ENCODE measurements at places on chromosomes 2 and 18.

DNA sequence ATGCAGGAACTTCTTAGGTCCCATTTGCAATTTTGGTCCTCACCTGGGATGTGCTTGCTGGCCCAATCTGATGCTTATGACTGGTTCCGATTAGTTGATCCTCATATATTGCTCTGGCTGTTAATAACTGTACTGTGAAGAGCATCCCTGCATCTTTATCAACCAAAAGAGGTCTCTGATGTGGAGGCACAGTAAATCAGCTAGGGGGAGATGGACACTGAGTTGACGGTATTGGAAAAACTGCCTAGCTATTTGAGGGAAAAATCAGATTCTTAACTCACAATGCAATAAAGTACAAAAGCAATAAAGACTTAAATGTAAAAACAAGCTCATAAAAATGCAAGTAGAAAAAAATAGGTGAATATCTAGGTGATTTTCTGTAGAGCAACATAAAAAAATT lies 188.0 kb upstream of the TCF4 start:
- no peak for DNase-seq

DNA sequence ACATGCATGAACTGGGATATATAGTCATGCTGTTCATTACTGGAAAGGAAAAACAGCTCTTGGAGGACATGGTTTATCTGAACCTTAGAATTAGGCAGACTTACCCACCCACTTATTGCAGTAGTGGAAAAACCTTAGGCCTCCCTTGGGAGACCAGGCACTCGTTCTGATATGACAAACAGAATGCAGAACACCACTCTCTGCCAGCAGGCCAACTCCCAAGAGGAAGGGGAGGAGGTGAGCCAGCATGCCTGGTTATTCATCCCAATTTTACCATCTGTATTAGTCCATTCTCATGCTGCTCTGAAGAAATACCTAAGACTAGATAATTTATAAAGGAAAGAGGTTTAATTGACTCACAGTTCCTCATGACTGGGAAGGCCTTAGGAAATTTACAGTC lies 17.5 kb downstream of the C18orf63 start:
- no peak for DNase-seq

DNA sequence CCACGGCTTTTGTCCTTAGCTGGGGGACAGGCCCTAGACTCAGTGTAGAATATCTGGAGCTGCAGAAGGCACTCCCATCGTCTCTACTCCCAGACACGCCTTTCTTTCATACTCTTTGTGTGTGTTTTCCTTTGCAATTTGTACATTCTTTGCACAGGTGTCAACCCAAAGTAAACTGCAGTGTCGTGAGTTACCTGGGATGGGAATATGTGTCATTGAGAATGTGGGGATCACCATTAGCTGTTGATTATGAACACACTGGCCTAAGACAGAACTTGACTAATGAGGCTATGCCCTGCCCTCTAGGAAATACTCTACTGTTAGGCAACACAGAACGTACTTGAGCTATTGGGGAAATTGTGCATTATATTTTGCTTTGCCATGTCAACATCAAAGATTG lies 233.3 kb downstream of the SETBP1 start:
- DNase-seq = no peak

DNA sequence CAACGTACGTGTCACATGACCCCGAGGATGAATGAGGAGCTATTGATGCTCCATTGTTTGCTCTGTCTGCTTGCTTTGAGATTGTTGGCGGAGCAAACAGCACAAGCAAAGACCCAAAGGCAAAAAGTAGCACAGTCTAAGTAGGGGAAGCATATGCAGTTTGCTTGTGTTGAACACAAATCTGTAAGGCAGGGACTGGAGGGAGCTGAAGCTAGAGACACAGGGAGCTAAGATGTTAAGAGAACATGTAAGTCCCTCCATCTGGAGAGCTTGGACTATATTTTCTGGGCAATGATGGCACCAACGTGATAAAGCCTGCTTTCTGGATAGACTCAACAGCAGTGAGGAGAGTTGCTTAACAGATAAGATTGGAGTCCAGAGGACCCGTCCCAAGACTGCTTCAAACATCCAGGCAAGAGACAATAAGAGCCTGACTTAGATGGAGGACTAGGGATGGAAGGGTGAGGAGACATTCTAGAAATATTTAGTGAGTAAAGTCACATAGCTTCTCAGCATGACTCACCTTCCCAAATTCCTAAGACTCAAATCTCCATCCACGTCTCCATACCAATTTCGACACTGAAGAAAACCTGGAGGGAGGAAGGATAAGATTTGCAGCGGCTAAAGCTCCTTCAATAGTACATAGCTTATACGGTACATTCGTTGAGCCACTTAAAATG lies 88.1 kb upstream of the KLF7 start:
- DNase-seq = peak; percentile 84

GRCh38 chr2:201353116-201353515 lies 4.0 kb downstream of the FLACC1 start:
- no peak for DNase-seq

DNA sequence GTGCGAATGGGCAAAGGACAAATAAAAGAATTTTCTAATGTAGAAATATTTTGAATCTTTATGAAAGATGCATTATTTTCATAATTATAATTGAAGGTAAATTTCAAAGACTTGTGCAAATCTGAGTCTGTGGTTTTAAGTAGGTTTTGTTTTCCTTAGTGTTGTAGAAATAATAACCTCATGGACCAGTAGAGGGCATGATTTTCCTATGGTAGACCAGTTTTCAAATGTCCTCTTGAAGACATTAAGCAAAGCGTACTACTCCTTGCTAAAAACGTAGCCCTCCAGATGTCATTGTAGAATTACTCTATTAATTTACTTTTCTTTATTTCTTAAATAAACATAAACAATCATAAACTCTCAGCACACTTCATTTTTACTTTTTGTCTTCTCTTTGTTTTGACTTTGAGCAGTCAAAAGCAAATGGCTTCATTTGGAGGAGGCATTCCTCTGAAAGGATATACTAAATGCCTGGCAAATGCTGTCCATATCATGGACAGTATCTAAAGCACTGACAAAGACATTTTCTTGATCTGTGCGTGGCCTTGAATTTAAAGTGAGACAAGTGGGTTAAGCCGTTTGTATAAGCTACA lies 85.8 kb upstream of the FAM237A start:
- DNase-seq = peak; percentile 46

GRCh38 chr2:237888389-237888788 lies 29.0 kb downstream of the RAMP1 start:
- DNase-seq = peak; percentile 79

DNA sequence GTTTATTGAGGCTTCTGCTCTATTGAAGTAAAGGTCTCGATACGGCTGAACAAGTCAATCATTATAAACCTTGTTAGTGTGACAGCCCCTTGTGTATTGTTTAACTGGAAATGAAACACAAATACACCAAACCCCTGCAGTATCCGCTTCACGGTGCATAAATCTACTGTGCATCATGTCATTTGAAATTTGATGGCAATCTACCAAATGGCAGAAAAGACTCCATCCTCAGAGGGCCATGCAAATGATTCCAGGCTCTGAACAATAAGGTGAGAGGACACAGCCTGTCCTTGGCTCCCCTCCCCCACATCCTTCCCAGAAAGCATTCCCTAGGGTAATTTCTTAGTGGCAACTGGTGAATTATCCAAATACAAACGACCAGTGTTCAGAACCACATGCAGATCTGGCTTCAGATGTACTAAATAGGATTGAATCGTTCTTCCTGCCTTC lies 80.6 kb downstream of the ADCYAP1 start:
- no peak for DNase-seq

DNA sequence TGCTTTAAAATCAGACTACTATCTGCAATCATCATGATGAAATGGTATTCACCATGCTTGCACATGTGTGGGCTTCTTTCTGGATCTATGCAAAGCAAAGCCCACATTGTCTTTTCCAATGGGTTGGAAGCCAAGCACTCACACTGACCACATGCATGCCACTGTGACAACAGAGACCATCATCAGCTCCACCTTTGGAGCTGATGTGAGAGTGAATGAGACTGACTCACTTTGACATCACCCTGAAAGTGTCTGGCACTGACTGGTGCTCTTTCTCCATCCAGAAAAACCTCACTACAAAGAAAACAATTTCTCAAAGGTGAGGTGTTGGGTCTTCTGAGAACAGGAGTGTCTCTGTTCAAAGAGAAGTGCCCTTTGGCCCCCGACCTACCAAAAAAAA lies 4.7 kb downstream of the MYO5B start:
- no peak for DNase-seq

GRCh38 chr2:46096260-46096659 lies 200.9 kb upstream of the EPAS1 start:
- peak; percentile 63 for DNase-seq

- DNase-seq = no peak
Measured at GRCh38 chr2:110871637-110872036, 139.3 kb downstream of the ACOXL start.

DNA sequence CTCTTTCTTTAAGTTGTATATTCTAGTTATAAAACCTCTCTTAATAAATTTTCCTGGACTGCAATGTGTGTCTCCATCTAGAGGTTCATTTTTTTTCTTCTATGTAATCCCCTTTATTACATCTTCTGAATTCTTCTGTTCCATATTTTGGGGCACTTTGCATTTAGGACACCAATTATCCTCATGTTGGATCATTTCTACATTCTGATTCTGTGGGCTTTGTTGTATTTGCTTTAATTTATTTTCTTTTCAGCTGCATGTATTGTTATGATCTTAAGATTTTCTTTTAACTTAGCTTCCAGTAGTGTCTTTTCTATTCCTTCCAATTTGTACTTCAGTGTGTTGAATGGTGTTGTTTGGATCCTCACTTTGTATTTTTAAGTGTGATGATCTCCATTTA lies 5.2 kb upstream of the SKA1 start:
- DNase-seq = no peak

DNA sequence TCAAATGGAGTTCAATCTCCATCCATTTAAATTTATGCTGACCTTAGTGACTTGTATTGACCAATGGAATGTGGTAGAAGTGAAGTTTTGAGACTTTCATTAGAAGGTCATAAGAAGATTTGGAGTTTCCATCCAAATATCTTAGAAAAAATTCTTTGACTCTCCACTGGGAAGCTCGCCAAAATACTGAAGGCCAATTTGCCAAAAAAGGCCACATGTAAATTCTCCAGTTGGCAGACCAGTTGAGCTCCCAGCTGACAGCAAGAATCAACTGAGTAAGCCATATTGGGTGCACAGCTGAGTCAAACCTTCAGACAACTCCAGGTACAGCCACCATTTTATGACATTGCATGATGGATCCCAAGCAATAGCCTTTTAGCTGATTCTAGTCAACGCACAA lies 228.3 kb upstream of the SETBP1 start:
- no peak for DNase-seq

DNA sequence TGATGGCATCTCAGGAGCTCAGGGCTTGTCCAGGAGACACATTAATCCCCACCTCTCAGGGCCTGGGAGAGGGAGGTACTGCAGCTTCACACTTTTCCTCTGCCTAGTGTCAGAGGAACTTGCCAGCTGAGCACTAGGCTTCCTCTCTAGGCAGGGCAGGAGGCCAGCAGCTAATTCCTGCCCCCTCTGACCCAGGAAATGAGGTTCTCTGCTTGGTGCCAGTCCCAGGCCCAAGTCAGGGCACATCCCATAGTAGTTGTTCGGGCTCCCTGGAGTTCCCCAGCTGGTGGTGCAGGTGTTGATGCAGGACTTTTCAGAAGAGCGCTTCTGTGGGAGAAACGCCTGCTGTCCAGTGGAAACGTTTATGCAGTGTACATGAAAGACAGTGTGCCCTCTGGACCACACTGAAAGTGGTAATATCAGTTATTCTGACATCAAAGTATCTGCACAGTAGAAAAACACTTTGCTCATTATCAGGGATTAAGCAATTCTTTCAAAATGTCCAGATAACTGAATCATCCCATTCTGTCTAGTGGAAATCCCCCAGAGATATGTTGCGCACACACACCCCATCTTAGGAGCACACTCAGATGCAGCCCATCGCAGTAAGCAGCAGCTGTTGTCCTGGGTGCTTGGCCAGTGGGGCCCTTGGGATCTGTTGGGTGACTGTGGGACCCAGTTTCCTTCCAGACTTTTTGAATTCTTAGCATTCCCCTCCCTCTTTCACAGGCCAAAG lies 17.8 kb upstream of the SCLY start:
- no peak for DNase-seq

DNA sequence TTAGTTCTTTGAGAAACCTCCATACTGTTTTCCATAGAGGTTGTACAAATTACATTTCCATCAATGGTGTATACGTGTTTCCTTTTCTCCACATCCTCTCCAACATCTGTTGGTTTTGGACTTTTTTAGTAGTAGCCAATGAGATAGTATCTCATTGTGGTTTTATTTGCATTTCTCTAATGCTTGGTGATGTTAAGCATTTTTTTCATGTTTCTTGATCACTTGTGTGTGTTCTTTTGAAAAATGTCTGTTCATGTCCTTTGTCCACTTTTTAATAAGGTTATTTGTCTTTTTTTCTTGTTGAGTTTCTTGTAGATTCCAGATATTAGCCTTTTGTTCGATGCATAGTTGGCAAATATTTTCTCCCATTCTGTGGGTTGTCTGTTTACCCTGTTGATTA lies 392.3 kb upstream of the ZEB2 start:
- no peak for DNase-seq

DNA sequence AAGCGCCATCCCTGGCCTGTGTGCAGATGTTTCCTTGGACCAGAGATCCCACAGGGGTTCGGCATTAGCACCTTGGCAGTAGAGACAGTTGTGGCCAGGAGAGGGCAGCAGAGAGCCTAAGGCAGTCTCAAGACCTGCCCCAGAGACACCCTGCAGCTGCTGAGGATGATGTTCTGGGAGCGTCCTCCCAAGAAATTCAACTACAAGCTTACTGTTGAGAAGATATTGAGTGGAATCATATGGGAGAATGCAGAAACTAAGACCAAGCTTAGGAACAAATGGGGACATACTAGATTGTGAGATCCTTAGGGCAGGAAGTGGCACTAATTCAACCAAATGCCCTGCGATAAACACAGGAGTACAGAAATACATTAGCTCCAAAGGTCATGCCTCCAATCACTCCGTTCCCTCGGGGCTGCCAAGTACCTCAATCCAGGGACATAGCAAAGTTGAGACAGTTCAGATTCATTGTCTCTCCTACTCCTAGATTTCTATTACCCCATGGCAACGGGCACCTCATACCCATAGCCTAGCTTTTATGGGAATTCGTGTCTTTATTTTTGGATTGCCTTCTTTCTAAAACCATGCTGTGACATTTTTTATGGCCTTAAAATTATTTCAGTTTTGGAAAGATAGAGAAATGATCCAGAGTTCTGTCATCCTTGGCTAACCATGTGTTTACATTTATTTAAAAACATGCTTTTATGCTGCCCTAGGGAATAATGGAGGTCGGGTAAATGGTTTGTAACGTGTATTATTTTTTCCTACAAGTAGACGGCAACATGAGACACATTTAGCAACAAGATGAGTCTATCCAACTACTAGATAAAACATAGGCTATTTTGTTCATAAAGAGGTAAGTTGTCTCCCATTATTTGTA lies 2.2 kb upstream of the ERMN start:
- peak; percentile 73 for DNase-seq

Data from mesenchymal stem cell (in vitro differentiated cells and primary cell).